Small intestine (tissue), 16 donors: ENCODE measurements at places on chromosomes 1 and 21. TPM values are rescaled to one million over a fixed set of nuclear protein-coding genes. Genes with fewer than 3 reads are reported as not detected.

- DNase-seq, result no peak
- peaks cover 28% of the 10 kb centered on the region for H3K36me3 ChIP-seq
- H3K27me3 ChIP-seq, result no peaks in the 10 kb centered on the region
- no peak overlapping the region for H3K4me3 ChIP-seq
Observed at GRCh38 chr1:3237994-3238702, 169.1 kb downstream of the PRDM16 start.

- no peak overlapping the region for H3K27ac ChIP-seq
- H3K4me1 ChIP-seq, result no peaks in the 10 kb centered on the region
- no peaks in the 10 kb centered on the region for H3K36me3 ChIP-seq
- no peak for DNase-seq
- no peaks in the 10 kb centered on the region for H3K27me3 ChIP-seq
- H3K4me3 ChIP-seq, result no peak overlapping the region
Observed at GRCh38 chr1:6104631-6105030, 58.9 kb downstream of the KCNAB2 start.

DNA sequence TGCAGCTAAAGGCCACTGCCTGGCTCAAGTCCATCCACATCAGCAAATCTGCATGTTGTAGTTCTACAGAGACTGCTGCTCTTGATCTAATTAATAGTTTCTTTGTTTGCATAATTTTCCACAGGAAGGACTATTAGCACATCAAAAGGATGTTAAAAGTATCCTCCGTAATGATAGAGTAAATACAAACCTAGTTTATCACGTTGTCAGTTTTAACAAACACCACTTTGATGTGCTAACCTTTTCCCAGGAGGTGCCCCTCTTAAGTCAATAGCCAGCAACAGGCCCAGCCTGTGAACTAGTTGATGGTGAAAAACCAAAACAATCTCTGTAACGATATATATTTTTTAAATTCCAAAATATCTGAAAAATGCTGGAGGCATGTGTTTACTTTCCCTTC, 64.2 kb upstream of the SLC22A15 start:
- H3K36me3 ChIP-seq, result no peaks in the 10 kb centered on the region
- H3K27ac ChIP-seq, result no peak overlapping the region
- no peaks in the 10 kb centered on the region for H3K27me3 ChIP-seq
- H3K4me1 ChIP-seq, result no peaks in the 10 kb centered on the region
- DNase-seq, result no peak

DNA sequence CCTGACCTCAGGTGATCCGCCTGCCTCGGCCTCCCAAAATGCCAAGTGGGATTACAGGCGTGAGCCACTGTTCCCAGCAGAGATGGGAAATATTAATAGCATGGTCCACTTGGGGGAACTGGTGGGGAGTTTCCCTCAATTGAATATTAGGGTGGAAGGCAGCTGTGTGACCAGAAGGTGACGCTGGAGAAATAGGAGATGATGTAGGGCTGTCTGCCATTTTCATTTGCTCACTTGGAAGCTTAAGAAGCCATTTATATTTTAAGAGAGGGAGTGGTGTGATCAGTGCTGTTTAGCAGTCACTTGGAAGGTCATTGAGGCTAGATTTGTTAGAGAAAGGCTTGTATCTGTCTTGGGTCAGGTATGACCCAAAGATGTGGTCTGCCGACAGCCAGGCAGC, 19.9 kb downstream of the KDM4A start:
- no peaks in the 10 kb centered on the region for H3K4me1 ChIP-seq
- no peak overlapping the region for H3K4me3 ChIP-seq
- H3K36me3 ChIP-seq, result peaks cover 43% of the 10 kb centered on the region
- H3K27me3 ChIP-seq, result no peaks in the 10 kb centered on the region
- no peak for DNase-seq

DNA sequence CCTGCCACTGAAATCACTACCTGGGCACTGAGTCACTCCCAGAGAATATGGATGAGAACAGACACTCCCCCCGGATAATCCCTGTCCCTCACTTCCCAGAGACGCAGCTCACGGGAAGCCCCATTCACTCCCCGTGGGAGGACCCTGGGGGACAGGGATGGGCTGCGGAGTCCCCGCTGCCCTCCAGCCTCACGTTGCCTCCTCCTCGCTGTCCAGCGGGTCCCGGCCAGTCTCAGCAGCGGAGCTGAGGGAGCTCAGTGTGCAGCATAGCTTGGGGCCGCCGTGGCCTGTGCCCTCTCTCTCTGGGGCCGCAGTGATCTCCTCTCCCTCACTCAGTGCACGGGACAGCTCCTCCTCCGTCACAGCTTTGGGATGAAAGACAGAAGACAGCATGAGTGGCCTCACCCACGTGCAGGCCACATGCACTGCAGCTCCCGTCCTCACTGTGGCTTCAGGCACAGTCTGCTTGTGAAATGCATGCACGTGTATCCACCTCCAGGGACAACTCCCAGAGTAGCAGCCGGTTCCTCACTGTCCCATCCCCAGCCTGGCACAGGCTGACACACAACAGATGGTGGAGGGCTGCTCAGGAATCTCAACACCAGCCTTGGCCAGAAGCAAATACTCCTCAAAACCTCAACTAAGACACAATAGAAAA, 7.4 kb downstream of the CFAP410 start:
- H3K36me3 ChIP-seq, result peaks cover 3% of the 10 kb centered on the region
- no peak overlapping the region for H3K27ac ChIP-seq
- no peaks in the 10 kb centered on the region for H3K27me3 ChIP-seq
- H3K4me1 ChIP-seq, result no peaks in the 10 kb centered on the region

DNA sequence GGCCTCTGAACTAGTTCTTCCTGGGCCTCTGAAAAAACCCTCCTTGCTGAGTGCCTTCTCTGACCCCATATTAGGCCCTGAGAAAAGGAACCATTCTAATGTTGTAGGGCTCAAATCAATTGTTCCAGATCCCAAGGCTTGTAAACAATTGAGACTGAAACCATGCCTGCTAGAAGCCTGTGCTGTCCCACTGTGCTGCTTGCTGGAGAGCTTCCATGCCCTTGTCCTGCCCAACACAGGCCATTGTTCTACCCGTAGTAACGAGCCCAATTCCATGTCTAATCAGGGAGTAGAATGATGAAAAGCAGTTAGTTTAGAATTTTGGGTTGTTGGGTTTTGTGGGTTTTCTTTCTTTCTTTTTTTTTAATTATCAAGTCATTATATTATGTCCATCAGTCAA, 47.4 kb downstream of the ZNF281 start:
- H3K36me3 ChIP-seq, result no peaks in the 10 kb centered on the region
- DNase-seq, result no peak
- no peaks in the 10 kb centered on the region for H3K27me3 ChIP-seq
- H3K4me1 ChIP-seq, result no peaks in the 10 kb centered on the region
- no peak overlapping the region for H3K27ac ChIP-seq

- no peaks in the 10 kb centered on the region for H3K27me3 ChIP-seq
- no peak overlapping the region for H3K27ac ChIP-seq
- DNase-seq, result no peak
- H3K4me1 ChIP-seq, result no peaks in the 10 kb centered on the region
- H3K36me3 ChIP-seq, result no peaks in the 10 kb centered on the region
Observed at GRCh38 chr1:212311836-212312497, 26.8 kb downstream of the PPP2R5A start.

DNA sequence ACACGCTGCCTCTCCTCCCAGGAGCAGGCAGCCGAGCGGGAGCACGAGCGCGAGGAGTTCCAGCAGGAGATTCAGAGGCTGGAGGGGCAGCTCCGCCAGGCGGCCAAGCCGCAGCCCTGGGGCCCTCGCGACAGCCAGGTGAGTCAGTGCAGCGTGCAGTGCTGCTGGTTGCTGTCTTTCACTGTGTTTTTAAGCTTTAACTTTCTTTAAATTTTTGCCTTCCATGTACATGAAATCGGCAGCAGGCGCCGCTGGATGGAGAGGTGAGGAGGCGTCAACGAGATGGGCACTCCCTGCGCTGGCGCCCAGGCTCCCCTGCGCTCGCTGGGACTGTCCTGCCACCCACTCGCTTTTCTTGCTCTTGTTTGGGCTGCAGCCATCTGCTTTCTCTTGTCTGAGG, 60.7 kb upstream of the DIP2A start:
- peaks cover 16% of the 10 kb centered on the region for H3K36me3 ChIP-seq
- H3K4me3 ChIP-seq, result no peak overlapping the region
- DNase-seq, result no peak
- H3K27ac ChIP-seq, result no peak overlapping the region
- H3K4me1 ChIP-seq, result no peaks in the 10 kb centered on the region

DNA sequence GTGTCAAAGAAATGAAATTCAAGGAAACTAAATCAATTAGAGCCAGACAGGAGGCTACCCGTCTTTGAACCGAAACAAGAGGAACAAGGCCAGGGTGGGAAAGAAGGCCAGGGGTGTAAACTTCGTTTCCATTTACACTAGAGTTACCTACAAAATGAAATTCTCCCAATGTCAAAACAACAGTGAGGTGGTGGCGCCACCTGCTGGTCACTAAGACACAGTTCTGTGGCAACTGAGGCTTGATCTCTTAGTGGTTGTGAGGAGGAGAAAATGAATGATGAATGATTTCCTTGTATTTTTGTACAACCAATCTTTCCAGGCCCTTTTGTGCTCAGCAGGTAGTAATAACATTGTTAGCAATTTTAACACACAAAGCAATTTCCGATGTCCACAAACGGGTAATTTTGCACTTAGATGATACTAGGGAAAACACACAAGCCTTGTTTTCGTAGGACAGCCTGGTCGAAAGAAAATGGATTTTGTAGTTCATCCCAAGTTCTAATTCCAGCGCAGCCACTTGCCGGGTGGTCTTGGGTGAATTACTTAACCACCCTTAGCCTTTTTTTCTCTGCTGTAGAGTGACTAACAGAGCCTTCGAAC, 54.8 kb upstream of the SOD1 start:
- H3K4me1 ChIP-seq, result no peaks in the 10 kb centered on the region
- H3K27ac ChIP-seq, result no peak overlapping the region
- no peaks in the 10 kb centered on the region for H3K36me3 ChIP-seq
- peak; percentile 74 for DNase-seq

Gene S100A2
- 3.6 TPM for polyA plus RNA-seq

Gene OTUD7B
- polyA plus RNA-seq, result 6.8 TPM

Gene OR2M7
- not detected for polyA plus RNA-seq

Gene FBLIM1
- 371 TPM for polyA plus RNA-seq

Gene ACTL8
- polyA plus RNA-seq, result not detected

Gene OR2AK2
- polyA plus RNA-seq, result not detected

Gene LYPD8
- polyA plus RNA-seq, result 2.4 TPM

Gene SORT1
- polyA plus RNA-seq, result 7.0 TPM
